Liver (tissue), 10 donors: ENCODE measurements at places on chromosomes 5 and 9.

DNA sequence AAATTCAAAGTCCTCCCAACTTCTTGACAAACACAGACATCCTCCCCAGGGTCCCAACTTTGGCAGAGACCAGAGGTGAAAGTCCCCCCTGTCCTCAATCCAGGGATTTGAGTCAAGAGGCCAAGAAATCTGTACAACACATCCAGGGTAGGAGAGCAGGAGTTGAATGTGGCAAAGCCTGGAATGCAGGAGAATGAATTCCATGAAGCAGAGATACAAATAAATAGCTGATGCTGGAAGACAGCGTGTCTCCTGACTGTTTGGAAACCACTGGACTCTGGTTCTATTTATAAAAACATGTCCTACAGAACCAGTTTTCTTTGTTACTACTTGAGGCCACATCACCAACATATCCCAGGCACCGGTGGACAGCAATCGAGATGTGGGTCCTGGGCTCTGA is 43.7 kb upstream of the SLIT3 start:
- no peak for DNase-seq

DNA sequence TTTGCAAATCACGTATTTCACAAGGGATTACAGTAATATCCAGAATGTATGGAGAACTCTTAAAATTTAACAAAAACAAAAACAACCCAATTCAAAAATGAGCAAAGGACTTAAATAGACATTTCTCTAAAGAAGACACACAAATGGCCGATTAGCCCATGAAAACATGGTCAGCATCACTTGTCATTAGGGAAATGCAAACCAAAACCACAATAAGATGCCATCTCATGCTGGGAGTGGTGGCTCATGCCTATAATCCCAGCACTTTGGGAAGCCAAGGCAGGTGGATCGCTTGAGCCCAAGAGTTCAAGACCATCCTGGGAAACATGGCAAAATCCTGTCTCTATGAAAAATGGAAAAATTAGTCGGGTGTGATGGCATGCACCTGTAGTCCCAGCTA is 120.2 kb downstream of the SUSD1 start:
- DNase-seq = no peak

- no peak for DNase-seq
Observed at GRCh38 chr9:113131689-113132151, 19.1 kb upstream of the SLC31A2 start.

- no peak for DNase-seq
Observed at GRCh38 chr5:141812512-141812911, 65.7 kb downstream of the PCDH1 start.

GRCh38 chr9:10512144-10512543 is 100.7 kb downstream of the PTPRD start:
- DNase-seq = no peak

GRCh38 chr9:131864531-131864930 is 124.7 kb upstream of the RAPGEF1 start:
- no peak for DNase-seq

DNA sequence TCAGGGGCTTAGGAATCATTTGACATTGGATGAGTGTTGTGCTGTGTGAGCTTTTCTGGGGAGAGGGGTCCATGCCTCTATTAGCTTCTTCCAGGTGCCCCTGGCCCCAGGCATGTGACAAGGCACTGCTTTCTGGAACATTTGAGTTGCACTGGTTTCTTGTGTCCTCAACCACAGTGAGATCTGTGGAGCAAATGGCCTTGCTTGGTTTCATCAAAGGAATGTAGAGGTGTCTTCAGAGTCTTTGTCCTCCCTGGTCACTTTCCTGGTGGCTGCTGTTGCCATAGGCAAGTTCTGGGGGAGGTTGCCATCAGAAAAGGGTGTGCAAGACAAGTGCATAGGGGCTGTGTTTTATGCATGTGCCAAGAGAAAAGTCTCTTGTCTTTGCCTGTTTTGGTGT is 157.5 kb downstream of the MACROH2A1 start:
- DNase-seq = no peak
